ENCODE measurements at places on chromosomes 3 and 15.

DNA sequence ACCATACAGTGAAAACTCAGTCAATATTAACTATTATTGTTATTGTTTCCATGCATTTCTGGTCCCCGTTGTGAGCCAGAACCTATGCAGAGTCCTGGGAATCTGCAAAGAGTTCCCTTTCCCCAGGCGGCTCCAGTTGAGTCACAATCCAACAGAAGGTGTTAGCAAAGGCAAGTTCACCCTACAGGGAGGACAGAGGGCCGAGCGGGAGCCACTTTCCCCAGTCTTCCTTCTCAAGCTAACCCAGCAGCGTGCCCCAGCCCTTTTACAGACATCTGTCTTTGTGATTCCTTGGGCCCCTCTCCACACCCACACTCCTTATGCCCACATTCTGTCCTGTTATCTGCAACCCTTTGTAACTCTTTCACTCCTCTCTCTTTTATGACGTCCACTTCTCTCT, 13.1 kb upstream of the LTF start:
- DNase-seq = no peak

GRCh38 chr3:69005071-69005790, 8.3 kb downstream of the EOGT start:
- peak; percentile 74 for DNase-seq

GRCh38 chr3:148464246-148464645, 233.5 kb upstream of the AGTR1 start:
- DNase-seq = peak; percentile 16

DNA sequence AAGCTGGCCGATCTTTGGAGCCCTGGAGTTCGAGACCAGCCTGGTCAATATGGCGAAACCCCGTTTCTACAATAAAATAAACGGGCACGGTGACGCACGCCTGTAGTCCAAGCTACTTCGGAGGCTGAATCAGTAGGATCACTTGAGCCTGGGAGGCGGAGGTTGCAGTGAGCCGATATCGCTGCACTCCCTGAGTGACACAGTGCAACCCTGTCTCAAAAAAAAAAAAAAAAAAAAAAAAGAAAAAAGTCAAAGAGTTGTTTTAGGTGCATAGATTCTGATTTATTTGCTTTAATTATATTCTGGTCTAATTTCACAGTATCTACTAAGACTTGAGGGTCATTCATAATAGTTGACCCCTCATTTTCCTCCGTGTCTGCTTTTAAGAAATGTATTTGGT, 1.7 kb downstream of the ARL13B start:
- DNase-seq = no peak

GRCh38 chr3:183487016-183487415, 58.6 kb upstream of the MCF2L2 start:
- DNase-seq = no peak

GRCh38 chr3:14461748-14462324, 59.4 kb downstream of the SLC6A6 start:
- peak; percentile 73 for DNase-seq

DNA sequence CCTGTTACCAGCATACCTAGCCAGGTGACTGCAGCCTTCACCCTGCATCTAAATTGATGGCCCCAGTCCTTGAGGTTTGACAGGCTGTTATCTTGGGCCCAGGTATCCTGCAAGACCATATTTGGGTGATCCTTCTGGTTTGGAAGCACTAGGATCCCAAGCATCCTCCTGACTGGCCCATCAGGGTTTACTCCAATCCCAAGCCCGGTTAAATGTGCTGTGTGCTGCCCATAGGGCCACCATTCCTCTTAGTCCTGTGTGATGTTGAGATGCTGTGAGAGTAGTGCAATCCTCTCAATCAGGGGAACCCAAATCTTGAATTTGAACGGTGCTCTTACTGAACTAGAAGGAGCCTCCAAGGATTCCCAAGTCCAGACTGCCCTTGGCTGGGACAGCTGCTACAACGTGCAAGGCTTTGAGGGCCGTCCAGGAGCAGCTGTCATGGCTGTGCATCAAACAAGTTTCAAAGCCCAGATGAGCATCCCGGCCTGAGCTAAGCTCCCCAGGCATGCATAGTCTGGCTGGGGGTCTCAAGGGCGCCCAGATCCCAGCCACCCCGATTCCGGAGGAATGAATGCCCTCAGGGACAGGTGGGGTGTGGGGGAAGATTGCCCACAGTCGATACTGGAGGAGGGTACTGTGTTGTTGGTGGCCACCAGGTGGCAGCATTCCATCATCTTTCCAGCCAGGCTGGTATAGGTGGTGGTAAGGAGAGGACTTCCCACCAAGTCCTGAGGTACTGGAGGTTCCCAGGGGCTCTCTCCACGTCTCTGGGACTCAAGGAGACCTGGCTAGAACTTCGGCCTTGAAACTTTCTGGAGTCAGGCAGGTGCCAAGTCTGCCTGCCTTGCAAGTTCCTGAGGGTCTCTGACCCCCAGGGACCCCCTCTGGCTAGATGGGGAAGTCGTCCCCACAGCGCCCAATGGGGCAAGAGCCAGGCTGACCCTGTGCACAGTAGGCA, 32.6 kb downstream of the RBM5 start:
- peak; percentile 83 for DNase-seq
